Fibroblast of skin of back (primary cell): ENCODE measurements at places on chromosomes 16 and 17.
A peak's percentile ranks its signal among the peaks of the same experiment; 100 is the strongest.

GRCh38 chr16:52439750-52440149 lies 107.2 kb downstream of the TOX3 start:
- DNase-seq: no peak

DNA sequence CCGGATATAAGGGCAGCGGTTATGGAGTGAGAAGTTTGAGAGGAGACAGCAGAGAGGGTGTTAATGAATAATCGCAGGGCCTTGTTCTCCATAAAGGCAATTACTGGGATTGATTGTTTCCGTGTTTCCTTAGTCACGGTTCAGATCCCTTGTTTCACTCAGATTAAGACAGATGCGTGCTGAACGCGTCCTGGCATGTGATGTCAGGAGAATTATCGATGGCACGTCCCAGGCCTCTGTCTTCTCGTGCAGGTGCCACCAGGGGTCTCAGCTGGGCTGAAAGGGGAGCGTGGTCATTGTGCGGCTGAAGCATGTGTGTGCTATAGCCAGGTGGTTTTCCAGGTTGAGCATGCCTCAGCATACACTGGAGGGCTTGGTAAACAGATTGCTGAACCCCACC lies 142.4 kb upstream of the NOL11 start:
- DNase-seq: no peak

DNA sequence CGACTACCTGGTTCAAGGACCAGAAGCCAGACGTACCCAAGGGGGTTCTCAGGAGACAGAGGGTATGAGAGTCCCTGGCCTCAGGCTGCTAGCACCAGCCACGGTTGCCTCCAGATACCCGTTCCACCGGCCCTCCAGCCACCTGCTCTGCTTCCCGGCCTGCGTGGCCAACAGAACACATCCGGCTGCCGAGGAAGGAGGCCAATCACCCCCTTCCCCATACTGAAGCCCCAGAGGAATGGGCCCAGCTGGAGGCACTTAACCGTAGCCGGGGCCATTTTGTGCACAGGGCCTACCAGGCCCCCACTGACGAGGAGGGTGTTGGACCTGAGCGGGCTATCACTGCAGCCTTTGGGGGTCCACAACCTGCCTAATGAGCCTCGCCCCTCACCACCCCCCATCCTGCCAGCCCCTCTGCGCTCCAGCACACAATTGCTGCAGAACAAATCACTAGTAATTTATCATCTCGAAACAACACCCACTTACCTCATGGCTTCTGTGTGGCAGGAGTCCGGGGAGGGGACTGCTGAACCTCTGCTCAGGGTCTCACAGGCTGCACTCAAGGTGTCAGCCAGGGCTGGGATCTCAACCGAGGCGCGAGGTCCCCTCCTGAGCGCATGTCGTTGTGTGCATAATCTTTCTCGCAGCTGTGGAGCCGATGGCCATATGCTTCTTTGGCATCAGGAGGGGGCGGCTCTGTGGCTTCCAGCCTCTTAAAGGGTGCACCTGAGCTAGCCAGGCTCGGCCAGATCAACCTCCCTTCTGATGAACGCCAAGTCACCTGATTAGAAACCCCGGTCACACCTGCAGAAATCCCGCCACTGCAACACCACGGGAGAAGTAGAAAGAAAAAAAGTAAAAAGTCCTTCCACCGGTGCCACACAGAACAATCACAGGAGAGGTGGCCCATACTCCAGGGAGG lies 10.1 kb upstream of the KREMEN2 start:
- DNase-seq: no peak

GRCh38 chr17:17679243-17679642 lies 2.0 kb upstream of the RAI1 start:
- DNase-seq: no peak

DNA sequence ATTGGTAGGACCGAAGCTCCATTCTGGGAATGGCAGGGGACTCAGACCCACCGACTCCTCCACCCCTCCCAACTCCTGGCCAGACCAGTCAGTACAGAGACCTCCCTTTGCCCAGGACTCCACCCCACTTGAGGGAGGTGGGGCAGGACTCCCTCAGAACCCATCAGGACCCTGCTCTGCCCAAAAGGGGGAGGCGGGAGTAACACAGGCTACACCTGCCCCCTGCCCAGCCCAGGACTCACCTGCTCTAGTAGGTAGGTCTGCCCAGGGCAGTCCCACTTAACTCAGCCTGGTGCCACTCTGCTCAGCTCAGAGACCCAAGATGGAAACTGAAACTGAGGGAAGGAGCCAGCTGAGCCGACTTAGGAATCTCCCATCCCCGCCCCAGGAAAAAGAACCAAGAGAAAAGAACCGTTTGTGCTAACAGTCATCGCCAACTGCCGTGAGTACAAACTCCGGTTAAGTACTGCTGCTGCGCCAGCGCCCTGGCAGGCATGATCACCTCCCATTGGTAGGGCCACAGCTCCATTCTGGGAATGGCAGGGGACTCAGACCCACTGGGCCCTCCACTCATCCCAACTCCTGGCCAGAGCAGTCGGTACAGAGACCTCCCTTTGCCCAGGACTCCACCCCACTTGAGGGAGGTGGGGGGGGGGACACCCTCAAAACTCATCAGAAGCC lies 503 bp downstream of the DHX58 start:
- DNase-seq: peak; percentile 41

DNA sequence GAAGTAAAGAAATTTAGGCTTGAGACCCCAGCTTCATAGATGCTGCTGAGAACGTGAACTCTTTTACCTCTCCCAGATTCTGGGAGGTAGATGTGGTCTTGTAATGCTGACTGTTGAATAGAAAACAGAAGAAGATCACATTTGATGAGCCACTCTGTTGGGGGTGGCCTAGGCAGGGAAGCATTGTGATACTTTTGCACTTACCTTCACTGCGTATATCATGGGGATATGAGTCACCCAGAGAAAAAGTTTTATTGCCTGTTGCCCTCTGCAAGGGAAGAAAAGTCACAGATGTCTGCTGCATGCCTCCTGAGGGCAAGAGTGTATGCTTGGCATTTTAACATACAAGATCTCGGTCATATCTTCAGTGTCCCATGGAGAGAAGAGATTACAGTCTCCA lies 365.4 kb downstream of the SNX29 start:
- no peak for DNase-seq

GRCh38 chr17:69581061-69581961 lies 166.8 kb downstream of the MAP2K6 start:
- no peak for DNase-seq

DNA sequence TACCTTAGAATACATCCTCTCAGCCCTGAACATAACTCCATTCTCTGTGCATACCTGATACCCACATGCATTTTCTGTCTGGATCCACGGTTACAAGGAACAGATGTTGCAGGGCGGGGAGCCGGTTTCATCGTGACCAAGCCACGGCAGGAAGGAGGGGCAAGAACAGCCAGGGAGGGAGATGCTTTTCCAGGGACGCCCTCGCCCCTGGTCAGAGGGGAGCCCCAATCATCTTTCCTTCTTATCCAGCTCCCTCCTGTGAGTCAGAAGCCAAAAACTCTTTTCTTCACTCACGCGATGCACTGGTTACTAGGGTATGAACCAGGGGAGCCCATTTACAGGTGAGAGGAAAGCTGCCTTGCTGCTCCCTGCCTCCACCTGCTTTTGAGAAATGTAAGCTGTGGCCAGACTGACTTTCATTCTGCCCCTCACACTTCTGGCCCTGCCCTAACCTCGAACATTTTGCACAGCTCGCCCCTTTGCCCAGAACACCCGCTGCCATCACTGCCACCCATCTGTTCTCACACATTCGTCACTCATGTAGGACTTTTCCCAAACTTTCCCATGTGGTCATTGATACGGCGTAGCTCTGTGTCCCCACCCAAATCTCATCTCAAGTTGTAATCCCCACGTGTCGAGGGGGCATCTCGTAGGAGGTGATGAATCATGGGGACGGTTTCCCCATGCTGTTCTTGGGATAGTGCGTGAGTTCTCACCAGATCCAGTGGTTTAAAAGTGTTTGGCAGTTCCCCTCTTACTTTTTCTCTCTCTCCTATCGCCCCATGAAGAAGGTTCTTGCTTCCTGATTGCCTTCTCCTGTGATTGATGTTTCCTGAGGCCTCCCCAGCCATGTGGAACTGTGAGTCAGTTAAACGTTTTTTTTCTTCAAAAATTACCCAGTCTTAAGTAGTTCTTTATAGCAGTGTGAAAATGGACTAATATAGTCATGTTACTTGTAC lies 20.5 kb downstream of the FOXL1 start:
- peak; percentile 84 for DNase-seq

DNA sequence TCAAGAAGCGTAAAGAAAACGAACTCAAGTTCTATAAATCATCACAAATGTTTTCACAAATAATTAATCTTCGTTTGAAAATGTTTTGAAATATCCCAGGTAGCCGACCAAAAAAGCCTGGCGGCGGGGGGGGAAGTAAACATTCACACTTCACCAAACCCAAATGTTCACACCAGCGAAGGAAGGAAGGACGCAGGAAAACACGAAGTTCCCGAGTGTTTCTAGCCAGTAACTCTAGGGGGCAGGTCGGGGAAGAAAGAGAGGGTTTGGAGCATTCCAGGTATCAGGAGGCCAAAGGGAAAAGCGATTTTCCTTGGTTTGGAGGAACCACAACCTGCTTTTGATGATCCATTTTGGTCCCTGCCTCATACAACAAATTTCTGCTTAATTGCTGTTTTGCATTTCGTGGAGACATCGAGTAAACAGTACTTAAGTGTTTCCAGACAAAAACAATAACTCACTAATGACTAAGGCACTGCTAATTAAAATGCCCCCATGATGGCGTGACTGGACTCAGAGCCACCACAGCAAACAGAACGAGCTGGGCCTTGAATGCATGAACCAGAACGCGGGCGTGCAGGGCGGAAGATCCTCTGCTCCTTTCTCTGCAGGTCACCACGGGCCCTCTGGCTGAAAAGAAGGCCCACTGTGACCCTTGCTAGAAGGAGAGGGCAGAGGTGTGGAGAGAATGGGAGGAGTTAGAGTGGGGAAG lies 16.6 kb downstream of the ZFHX3 start:
- no peak for DNase-seq
